ENCODE measurements at places on chromosomes 2 and 18. TPM values are rescaled to one million over a fixed set of nuclear protein-coding genes. Genes with fewer than 3 reads are reported as not detected.

ERMN gene
- not detected for total RNA-seq

GPR45 gene
- 0.22 TPM for total RNA-seq

NCKAP5 gene
- total RNA-seq = 0.58 TPM

DNA sequence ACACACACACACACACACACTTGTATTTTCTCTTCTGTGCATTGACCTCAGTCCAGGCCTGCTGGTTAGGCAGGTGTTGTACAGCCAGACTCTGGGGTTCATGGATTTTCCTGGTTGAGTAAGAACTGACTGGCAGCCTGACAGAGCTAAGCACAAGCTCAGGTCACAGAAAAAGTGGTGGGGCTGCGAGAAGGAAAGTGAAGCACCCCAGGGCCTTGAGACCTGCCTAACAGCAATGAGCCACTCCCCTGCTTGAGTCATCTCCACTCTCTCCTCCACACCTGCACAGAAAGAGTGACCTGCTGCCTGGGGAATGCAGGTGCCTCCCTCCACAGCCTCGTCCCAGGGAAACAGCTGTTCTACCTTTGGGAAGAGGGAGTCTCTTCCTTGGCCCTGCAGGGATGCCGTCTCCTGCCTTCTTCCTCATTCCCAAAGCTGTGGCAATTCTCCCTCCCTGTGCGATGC lies 91.4 kb upstream of the LGALSL start:
- no peak for DNase-seq

DNA sequence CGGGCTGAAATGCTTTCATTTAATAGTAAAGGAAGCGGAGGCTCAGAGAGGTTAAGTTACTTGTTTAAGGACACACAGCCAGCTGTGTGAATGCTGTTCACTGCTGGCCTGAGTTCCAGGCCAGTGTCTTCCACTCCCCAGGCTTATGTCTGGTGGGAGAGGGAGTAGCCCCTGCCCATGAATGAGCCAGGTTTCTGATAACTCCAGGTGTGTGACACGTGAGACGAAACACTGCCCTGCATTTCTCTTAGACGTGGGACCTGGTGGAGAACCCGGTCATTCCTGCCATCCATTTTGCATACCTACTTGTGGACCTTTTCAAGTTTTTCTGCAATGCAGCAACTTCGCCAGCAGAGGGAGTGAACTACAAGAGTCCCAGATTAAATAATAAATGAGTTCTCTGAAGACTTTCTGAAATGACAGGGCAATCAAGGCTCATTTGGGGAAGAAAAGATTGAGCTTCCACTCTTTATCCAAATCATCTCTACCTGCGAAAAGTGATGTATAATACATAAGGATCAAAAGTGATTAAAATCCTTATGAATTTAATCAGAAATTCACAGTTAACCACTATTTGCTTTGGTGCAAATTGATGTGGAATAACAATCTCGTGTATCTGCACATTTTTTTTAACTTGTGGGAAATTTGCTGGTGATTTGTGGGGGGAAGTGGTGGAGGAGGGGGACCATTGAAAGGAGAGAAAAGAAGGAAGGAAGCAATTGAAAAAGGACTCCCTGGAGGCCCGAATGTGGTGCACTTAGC lies 79.4 kb upstream of the ASB18 start:
- peak; percentile 19 for DNase-seq

GRCh38 chr2:176111846-176112374 lies 4.7 kb upstream of the HOXD10 start:
- DNase-seq = no peak

GRCh38 chr2:217551252-217551899 lies 451.4 kb downstream of the TNS1 start:
- DNase-seq = peak; percentile 20

- no peak for DNase-seq
Observed at GRCh38 chr2:58429014-58429875, 188.1 kb upstream of the FANCL start.

DNA sequence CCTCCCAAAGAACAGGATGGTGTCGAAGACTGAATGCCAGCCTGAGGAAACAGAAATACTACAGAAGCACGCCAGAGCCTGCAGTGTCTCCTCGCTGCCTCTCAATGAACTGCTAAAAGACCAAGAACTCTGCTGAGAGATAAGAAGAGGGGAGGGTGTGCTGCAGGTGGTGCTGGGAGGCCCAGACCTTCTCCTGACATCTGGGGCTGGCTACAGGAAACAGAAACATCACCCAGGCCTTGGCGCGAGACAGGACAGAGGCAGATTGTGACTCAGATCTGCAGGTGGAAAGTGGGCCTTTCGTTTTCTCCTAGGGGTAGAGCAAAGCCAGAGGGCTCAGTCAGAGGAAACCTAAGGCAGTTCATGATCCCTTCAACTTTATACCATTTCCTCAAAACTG lies 250.3 kb upstream of the TCF4 start:
- DNase-seq = no peak

DNA sequence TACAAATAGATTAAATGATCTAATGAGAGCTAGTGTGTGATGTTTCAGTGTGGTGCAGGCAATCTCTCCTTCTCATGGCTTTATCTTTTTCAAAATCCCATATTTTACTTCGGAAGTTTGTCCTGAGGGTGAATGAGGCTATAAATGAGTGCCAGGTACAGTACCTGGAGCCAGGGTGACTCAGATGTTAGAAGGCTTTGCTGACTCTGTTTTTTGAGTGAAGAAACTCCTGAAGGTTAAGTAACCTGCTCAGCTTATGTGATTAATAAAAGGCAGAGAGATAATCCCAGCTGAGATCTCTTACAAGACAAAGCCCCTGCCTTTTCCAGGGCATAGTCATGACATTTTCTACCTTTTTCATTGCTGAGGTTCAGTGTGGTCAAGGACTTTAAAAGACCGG lies 52.6 kb downstream of the MGAT5 start:
- DNase-seq = no peak

DNA sequence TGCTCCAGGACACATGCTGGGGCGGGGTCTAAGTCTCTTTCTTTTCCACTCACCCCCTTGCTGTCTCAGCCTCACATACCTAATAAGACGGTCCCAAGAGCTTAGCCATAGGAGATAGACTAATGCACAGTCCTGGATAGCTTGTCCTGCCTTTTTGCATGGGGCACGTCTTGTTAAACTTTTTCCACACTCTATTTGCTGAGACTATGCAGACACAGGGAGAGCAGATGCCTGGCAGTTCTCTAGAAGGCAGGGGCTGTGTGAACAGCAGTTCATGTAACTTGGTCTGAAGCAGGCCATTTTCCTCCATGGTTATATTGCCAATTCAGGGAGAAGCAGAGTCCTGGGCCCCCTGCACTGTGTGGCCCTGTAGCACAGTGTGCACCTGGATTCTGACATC lies 142.1 kb downstream of the SEPTIN10 start:
- DNase-seq = no peak

GRCh38 chr2:238024986-238025385 lies 35.8 kb upstream of the SCLY start:
- no peak for DNase-seq

DNA sequence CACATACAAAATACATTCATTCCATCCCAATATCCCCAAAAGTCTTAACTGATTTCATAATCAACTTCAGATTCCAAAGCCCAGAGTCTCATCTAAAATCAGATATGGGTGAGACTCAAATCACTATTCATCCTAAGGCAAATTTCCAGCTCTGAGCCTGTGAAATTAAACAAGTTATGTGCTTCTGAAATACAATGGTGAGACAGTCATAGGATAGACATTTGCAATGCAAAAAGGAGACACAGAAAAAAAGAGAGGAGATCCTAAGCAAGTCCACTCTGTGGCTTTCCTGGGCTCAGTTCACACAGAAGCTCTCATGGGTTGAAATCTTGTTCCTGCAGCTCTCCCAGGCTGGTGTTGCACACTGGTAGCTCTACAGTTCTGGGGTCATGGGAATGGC lies 18.3 kb downstream of the ZNF892 start:
- no peak for DNase-seq

DNA sequence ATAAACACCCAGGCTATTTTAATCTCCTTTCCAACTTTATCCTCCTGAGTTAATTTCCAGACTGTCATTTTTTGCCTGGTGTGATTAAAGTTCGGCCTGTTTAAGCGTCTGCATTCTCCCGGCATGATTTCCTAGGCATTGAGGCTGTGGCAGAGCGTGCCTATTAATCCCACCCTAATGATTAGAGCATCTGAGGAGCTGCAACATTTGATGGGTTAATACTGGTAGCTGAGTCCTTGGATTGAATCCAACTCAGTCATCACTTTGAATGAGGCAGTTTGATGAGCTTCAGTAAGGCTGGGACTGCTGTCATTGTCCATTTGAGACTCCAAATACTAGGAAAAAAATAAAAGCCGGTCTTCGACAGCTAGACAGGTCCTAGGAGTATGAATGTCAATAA lies 882.5 kb downstream of the SLC4A3 start:
- no peak for DNase-seq

Measured in epithelial cell of proximal tubule (primary cell).